Right renal cortex interstitium (tissue), 3 donors: ENCODE measurements at places on chromosomes 5 and 9. TPM values are rescaled to one million over a fixed set of nuclear protein-coding genes. Genes with fewer than 3 reads are reported as not detected.

GRCh38 chr9:80976403-80976802, 712.9 kb downstream of the TLE1 start:
- no peak for DNase-seq

DNA sequence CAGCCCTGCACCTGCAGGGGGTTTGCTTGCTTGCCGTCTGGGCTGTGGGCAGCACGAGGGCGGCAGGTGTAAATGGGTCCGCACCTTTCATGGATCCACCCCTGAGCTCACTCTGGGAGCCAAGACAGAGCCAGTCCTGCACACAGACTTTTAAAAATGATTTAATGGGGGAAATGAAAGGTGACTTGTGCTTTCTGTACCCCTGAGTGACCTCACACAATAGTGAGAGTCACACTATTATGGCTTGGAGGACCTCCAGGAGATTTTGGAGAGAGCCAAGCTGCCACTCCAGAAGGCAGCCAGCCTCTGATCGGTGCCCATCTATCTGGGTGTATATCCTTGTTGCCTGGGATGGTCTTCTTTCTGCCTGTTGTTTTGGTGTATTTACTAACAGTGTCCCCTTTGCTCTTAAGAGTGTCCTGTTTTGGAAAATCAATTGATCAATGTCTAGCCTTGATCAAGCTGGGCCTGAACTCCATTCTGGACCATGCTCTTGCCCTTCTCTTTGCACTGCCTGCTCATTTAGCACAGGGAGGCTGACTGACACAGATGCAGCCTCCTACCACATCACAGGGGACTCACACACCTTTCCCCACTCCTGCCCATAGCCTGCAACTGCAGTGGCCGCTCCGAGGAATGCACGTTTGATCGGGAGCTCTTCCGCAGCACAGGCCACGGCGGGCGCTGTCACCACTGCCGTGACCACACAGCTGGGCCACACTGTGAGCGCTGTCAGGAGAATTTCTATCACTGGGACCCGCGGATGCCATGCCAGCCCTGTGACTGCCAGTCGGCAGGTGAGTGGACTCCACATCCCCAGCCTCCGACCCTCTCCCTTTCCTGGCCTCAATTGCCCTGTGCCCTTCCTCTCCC, 29.5 kb downstream of the LAMC3 start:
- no peak for DNase-seq

GRCh38 chr5:169778622-169779596, 141.8 kb downstream of the DOCK2 start:
- DNase-seq = no peak

GRCh38 chr9:4499917-4500316, 9.6 kb downstream of the SLC1A1 start:
- DNase-seq = no peak

The UBLCP1 gene
- polyA plus RNA-seq = 43.8 TPM

The FAXDC2 gene
- polyA plus RNA-seq = 38.6 TPM

The MEIKIN gene
- 0.18 TPM for polyA plus RNA-seq
